ENCODE measurements at places on chromosomes 2 and 18.

- DNase-seq, result no peak
These were observed 51.2 kb downstream of the WDR75 start for GRCh38 chr2:189492451-189492850.

DNA sequence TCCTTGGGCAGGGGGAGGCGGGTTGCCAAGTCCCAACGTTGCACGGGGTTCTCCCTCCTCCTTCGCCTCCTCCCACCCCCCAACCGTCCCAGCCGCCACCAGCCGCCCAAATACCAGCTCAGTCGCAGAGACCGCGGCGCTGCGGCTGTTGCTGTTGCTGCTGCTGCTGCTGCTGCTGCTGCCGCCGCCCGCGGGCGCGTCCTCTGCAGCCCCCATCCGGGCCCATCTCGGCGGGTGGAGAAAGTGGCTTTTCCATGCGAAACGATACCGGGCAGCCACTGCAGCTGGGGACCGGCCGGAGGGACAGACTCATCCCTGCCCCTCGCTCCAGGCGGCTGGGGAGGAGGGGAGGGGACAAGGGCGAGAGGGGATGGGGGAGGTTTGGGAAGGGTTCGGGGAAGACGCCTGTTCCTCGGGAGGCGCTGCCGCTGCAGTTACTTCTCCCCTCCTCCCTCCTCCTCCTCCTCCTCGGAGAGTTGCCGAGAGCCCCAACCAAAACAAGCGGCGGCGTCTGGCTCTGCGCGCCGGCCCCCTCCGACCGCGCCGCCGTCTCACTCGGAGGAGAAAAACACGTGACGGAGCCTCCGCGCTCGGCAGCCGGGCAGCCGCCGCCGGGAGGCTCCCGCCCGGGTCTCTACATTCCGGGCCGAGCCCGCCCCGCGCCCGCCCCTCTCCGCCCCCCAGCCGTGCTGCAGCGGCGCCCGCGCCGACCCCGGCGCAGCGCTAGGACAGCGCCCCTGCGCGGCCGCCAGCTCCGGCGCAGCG lies at the start of gene IRS1:
TSS of gene IRS1 (minus strand) at position 610 of the 765 bp plus-strand sequence. CDS start 1,082 bp downstream, outside the sequence.
- DNase-seq, result peak; percentile 54

GRCh38 chr2:134137182-134137611 lies 116.7 kb upstream of the MGAT5 start:
- no peak for DNase-seq

- no peak for DNase-seq
These were observed 39.1 kb downstream of the EHBP1 start for GRCh38 chr2:62744603-62745002.

DNA sequence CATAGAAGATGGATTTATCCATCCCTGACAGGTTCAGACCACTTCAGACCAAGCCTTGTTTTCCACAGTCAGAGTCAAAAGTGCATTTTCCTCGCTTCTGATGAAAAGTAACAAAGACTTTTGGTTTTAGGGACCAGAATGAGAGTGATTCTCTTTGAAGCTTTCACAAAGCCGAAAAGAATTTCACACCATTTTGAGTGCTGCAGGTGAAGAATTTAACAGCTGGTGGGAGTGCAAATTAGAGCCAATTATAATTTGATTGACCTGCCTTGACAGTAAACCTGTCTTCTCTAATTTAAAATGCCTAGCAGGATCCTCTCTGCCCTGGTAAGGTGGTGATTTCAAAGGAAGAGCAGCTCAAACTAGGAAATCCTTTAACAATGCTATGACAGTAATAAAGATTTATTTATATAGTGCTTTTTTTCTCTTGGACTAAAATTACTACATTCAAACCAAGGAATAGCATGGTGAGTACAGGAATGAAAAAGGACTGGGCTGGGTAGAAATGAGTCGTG lies 241.6 kb downstream of the HRH4 start:
- no peak for DNase-seq

GRCh38 chr2:86821842-86822241 lies 31.1 kb upstream of the CD8A start:
- no peak for DNase-seq

DNA sequence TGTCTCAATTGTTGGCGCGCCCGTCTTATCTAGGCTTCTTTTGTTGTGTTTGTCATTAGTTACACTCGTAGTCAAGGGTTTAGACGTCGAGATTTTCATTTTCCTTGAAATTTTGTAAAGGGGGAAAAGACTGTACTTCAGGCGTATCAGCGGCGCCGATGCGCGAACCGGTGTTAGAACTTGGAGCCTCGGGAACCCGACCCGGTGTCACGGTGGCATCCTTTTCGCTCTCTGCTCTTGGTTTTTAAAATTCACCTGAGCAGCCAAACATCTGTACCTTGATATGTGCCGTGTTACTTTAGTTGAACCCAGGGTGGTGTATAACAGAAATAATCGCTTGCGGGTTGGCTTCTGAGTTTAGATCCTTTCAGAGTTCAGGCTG lies 643 bp downstream of the RMC1 start:
- DNase-seq, result no peak

DNA sequence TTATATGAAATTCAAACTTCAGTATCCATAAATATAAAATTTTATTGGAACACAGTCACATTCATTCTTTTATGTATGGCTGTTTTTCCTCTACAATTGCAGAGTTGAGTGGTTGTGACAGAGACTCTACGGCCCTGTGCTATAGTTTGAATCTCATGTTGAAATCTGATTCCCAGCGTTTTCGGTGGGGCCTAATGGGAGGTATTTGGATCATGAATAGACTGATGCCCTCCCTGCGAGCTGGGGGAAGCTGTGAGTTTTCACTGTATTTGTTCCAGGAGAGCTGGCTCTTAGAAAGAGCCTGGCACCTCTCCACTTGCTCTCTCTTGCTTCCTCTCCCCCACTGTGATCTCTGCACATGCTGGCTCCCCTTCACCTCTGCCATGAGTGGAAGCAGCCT lies 1.7 kb downstream of the PFN4 start:
- no peak for DNase-seq

DNA sequence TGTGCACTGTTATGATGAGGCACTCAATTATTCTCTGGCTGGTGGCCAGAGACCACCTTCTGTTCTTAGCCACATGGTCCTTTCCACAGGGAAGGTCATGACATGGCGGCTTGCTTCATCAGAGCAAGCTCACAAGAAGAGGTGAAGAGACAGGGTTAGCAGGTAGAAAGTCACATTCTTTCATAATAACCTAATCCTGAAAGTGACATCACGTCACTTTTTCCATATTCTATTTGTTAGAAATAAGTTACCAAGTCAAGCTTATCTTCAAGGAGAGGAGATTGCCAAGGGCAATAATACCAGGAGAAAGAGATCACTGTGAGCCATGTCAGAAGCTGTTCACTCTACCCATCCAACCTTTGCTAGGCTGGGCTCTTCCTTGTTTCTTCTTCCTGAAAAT lies 139.4 kb downstream of the OSR1 start:
- DNase-seq, result no peak

DNA sequence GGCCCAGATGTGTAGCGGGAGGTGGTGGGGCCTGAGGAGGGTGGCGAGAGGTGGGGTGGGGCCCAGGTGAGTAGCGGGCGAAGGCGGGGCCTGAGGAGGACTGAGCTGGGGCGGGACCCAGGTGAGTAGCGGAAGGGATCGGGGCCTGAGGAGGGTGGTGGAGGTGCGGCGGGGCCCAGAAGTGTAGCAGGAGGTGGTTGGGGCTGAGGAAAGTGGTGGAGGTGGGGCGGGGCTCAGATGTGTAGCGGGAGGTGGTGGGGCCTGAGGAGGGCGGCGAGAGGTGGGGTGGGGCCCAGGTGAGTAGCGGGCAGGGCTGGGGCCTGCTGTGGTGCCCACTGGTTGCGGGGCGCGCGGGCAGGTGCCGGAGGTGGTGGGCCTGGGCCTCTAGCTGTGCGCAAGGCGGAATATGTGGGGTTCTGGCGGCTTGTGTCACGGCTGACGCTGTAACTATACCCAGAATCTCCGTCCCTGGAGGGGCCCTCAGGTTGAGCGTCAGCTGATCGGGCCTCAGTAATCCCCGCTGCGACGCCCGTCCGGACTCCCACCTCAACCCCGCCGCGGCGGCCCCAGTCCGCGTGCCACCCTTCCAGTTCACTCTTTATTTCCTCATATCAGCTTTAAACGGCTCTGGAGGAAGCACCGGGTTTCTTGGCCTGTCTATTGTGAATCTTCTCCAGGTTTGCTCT lies 866 bp upstream of the SF3B6 start:
- DNase-seq, result no peak

- no peak for DNase-seq
These were observed 751.2 kb upstream of the NRXN1 start for GRCh38 chr2:51782921-51783765.

DNA sequence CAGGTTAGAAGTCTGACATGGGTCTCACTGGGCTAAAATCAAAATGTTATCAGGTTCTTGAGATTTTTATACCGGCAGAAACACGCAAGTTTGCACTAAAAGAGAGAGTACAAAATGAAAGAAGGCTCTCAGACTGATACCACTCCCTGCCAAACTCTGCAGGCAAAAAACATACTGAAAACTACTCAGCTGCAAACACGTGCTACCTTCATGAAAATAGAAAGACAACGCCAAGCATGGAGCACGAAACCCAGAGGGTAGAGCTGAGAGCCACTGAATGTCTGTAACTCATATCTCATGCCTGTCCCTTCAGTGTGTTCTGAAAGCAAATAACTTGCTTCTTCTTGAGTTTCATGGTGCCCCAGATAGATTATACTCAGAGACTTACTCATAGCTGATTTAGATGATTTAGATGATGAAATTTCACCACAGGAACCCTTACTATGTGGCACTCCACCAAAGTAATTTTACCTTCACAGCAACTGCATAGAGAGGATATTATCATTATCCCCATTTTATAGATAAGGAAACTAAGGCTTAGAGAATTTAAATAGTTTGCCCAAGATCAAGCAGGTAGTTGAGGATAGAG lies 313.0 kb upstream of the SLC39A10 start:
- no peak for DNase-seq

DNA sequence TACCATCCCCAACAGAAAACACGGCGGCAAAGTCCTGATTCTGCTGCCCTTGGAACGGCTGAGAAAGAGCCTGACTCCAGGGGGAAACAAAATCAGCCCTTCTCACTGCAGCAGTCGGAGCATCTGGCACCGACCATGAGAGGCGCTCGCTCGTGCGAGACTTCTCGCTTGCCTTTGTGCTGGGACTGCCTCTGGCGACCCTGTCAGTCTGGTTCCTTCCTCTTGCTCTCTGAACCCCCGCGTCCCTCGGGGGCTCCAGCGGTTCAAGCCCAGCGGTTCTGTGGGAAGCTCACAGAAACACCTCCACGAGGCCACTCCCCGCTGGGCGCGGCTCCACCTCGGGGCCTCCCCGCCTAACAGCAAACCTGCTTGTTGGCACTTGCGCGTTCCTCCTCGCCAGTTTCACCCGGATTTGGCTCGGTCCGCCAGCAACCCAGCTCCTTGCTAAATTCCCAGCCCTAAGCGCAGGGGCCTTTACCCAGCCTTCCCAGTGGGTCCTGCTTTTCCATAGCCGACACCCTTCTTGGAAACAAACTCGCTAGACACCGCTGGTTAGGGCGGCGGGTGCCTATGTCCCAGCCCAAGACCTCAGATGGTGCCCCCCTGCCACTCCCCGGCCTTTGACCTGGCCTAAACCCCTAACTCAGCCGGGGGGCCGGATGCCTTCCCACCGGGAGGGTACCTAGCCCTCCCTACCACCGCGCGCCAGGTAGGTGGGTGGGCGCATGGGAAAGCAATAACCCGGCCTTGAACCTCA lies 2.2 kb downstream of the RND3 start:
- no peak for DNase-seq

DNA sequence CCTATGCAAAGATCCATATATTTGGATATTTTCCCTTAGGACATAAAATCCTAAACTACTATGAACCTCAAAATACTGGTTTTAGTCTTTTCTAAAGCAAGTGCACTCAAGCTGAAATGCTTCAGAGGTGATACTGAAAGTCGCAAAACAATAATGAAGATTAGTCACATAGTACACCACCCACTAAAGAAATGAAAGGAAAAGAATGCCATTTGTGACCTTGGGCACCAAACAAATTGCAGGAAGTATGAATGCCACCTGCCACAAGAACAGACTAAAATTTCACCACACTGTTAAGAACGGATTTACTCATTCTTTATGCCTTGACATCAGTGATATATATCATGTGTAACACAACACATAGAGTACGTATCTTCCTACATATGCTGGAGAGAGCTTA lies 161.5 kb downstream of the ZNF521 start:
- no peak for DNase-seq

- DNase-seq, result no peak
These were observed 26.0 kb upstream of the KIDINS220 start for GRCh38 chr2:8863331-8863953.

DNA sequence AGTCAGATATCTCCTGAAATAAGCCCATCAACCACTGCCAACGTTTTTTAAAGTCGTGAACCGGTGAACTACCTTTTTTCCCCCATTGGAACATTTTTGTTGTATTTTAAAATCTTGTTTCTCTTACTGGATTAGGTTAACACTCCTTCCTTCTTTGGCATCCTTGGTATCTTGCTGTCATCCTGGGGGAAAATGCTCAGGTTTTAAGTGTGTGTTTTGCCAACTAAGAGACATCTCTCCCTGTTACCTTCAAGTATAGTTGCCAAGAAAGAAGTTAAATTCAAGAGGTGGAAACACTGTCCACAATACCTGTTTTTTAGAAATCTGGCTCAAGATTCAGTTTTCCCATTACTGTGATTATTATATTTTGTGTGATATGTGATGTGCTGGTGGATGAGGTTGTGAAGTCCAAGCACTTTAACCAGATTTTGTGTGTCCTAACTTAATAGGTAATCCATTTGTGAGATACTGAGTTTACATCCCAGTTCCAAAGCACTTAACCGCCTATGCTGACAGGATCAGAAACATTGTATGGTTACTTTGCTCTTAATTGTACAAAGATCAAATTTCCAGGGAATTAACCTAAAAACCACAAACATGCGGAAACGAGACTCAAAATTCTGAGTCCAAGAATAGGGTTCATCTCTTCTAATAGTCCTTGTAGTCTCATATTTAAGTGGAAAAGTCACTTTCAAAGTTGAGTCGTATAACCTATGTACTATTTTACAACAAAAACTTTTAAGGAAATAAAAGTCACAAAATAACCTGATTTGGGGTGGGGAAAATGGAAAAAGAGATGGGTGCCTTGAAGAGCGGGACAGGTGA lies 1.3 kb upstream of the SP3 start:
- DNase-seq, result no peak

DNA sequence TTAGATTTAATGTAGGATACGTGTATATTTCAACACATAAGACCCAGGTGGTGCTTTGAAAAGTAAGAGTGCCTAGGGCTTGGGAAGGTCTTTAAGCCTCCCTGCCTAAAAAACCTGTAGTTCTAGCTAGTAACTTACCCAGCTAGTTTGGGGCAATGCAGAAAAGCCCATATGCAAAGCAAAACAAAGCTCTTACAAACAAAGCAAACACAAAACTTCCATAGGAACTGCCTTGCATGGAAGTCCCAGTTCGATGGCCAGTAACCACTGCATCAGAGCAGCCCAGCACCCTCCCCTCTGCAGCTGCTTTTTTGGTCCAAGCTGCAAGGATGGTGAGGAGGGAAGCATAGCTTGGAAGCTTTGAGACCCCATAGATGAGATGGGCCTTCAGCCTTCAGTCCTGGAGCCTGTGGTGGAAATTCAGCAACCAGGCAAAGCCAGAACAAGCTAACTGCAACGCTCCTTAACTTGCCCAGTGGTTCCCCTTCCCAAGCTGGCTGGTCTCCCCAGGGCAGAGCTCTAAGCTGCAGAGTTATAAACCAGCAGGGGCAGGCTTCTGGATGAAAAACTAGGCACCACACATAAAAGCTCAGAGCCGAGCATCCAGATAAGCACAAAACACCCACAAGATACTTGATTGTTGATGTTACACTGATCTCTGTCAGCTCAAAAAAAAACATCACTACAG lies 16.2 kb downstream of the C2orf76 start:
- no peak for DNase-seq
